A549 treated with GW870086 at 1 μM for 4 hours (cell line): ENCODE measurements at places on chromosomes 6 and 20. TPM values are rescaled to one million over a fixed set of nuclear protein-coding genes. Genes with fewer than 3 reads are reported as not detected.

Gene PLEKHG1
- 0.30 to 0.54 TPM (median 0.42 TPM) in 5 replicates for total RNA-seq

Gene MEI4
- total RNA-seq, result not detected in 5 replicates

Gene TM9SF4
- total RNA-seq, result 33.4 to 37.6 TPM (median 36.7 TPM) in 5 replicates

Gene NR2E1
- total RNA-seq, result 0.06 TPM in 1 of 5 replicates, not detected in the others

Gene SLC26A8
- total RNA-seq, result not detected in 5 replicates

Gene SLC17A1
- total RNA-seq, result 0.12 TPM in 1 of 5 replicates, not detected in the others

Gene RNF182
- total RNA-seq, result 3.5 to 5.1 TPM (median 4.2 TPM) in 5 replicates

Gene CST1
- total RNA-seq, result 0.44 to 2.1 TPM (median 1.2 TPM) in 5 replicates

Gene GPRC6A
- total RNA-seq, result not detected in 5 replicates

Gene DHX16
- total RNA-seq, result 25.2 to 28.6 TPM (median 27.3 TPM) in 5 replicates

Gene CALHM4
- total RNA-seq, result not detected in 5 replicates

Gene TNNC2
- 0.28 TPM in 2 of 5 replicates, not detected in the others for total RNA-seq

Gene TSPO2
- total RNA-seq, result not detected in 5 replicates

Gene LIN28B
- total RNA-seq, result 0.97 to 1.6 TPM (median 1.4 TPM) in 5 replicates

Gene AK9
- 0.63 to 1.3 TPM (median 1.1 TPM) in 5 replicates for total RNA-seq

Gene KHDRBS2
- total RNA-seq, result not detected in 5 replicates

Gene FNDC1
- total RNA-seq, result 0.05 to 0.14 TPM (median 0.06 TPM) in 5 replicates

Gene APCDD1L
- 0.05 to 0.10 TPM (median 0.09 TPM) in 3 of 5 replicates, not detected in the others for total RNA-seq

Gene PRICKLE4
- 0.68 to 0.95 TPM (median 0.81 TPM) in 5 replicates for total RNA-seq

Gene EMILIN3
- 0.34 to 0.49 TPM (median 0.39 TPM) in 5 replicates for total RNA-seq

Gene LINC00237
- total RNA-seq, result not detected in 5 replicates

Gene TFAP2D
- not detected in 5 replicates for total RNA-seq

Gene MMP24
- 23.8 to 34.6 TPM (median 31.0 TPM) in 5 replicates for total RNA-seq

Gene PRL
- total RNA-seq, result not detected in 5 replicates

Gene GPX5
- not detected in 5 replicates for total RNA-seq
